ENCODE measurements at places on chromosomes 6 and 20. TPM values are rescaled to one million over a fixed set of nuclear protein-coding genes. Genes with fewer than 3 reads are reported as not detected.

Gene TXLNB
- total RNA-seq = 1.1 TPM

DNA sequence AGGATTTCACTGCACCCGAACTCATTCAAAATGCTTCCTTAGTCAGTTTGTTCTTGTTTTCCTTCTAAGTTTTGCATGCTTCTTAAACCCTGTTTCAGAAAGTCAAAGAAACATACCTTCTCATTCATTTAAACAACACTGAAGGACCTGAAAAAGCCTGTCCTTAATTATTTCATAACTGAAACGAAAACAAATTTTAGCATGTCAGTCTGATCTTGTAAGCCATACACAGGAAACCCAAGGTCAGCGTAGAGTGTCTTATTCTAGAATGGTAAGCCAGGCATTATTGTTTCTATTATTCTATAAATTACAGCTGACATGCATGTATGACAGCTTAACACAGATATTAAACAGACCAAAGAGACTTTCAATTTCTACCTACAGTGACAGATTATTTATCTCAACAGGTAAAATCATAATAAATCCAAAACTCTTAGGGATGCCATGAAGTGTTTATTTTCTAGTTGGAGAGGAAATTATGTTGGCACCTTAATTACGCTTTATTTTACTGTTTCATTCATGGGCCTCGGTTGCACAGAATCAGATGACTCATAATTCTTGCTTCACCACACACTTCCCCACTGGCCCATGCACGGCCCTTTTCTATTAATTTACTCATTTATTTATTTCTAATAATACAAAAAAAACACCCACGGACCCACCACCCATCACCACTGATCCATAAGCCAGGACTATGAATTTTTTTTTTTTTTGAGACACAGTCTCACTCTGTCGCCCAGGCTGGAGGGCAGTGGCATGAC lies 39.3 kb upstream of the DUSP22 start:
- no peaks in the 10 kb centered on the region for H3K27me3 ChIP-seq
- no peak overlapping the region for H3K4me3 ChIP-seq
- no peaks in the 10 kb centered on the region for H3K4me1 ChIP-seq

Gene NKAIN4
- total RNA-seq = not detected

GRCh38 chr6:120392941-120393340 lies 941.3 kb downstream of the TBC1D32 start:
- no peak overlapping the region for H3K27ac ChIP-seq
- H3K4me3 ChIP-seq = no peak overlapping the region
- no peaks in the 10 kb centered on the region for H3K27me3 ChIP-seq
- no peaks in the 10 kb centered on the region for H3K36me3 ChIP-seq
- no peaks in the 10 kb centered on the region for H3K4me1 ChIP-seq

Gene SESN1
- 37.9 TPM for total RNA-seq

GRCh38 chr20:23136893-23137745 lies 51.0 kb upstream of the CD93 start:
- H3K4me3 ChIP-seq = no peak overlapping the region
- H3K4me1 ChIP-seq = peaks cover 44% of the 10 kb centered on the region
- DNase-seq = peak; percentile 48

- H3K36me3 ChIP-seq = no peaks in the 10 kb centered on the region
- H3K4me1 ChIP-seq = no peaks in the 10 kb centered on the region
- no peak overlapping the region for H3K27ac ChIP-seq
- H3K4me3 ChIP-seq = no peak overlapping the region
- H3K27me3 ChIP-seq = no peaks in the 10 kb centered on the region
These were observed 608.1 kb downstream of the TENT5A start for GRCh38 chr6:81144346-81144745.

- no peaks in the 10 kb centered on the region for H3K36me3 ChIP-seq
- peak; percentile 59 for DNase-seq
- H3K4me3 ChIP-seq = peak within 1 kb of the TSS; percentile 71
- peaks cover 18% of the 10 kb centered on the region for H3K4me1 ChIP-seq
These were observed at the start of gene TPBG for GRCh38 chr6:82363428-82364086. TPBG (plus strand) TSS chr6:82363817; CDS start chr6:82364962, 1,145 bp downstream.

DNA sequence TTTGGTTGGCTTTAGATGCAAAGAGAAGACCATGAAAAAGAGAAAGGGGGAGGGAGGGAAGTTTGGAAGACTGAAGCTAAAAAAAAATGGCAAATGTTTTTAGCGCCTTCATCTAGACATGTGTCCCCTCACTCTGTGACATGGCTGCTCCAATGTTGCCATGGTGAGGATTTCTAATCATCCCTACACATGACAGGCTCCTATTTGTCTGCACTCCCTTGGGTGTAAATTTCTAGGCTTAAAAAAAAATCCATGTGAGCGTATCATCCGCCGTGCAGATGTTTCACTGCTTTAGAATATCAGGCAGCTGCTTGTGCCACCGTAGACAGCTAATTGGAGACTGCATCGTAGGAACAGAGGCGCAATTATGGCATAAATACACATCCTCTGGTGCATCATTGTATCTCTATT lies 761.1 kb upstream of the MMS22L start:
- no peak overlapping the region for H3K27ac ChIP-seq
- H3K4me1 ChIP-seq = no peaks in the 10 kb centered on the region
- no peak for DNase-seq
- H3K27me3 ChIP-seq = peaks cover 4% of the 10 kb centered on the region

GRCh38 chr6:39083231-39083634 lies 31.8 kb downstream of the SAYSD1 start:
- H3K27ac ChIP-seq = no peak overlapping the region
- no peaks in the 10 kb centered on the region for H3K27me3 ChIP-seq
- H3K4me1 ChIP-seq = peaks cover 3% of the 10 kb centered on the region

GRCh38 chr6:113293423-113293740 lies 563.8 kb upstream of the MARCKS start:
- H3K4me1 ChIP-seq = peaks cover 6% of the 10 kb centered on the region
- H3K27ac ChIP-seq = no peak overlapping the region
- no peak overlapping the region for H3K4me3 ChIP-seq
- no peaks in the 10 kb centered on the region for H3K27me3 ChIP-seq
- no peaks in the 10 kb centered on the region for H3K36me3 ChIP-seq

DNA sequence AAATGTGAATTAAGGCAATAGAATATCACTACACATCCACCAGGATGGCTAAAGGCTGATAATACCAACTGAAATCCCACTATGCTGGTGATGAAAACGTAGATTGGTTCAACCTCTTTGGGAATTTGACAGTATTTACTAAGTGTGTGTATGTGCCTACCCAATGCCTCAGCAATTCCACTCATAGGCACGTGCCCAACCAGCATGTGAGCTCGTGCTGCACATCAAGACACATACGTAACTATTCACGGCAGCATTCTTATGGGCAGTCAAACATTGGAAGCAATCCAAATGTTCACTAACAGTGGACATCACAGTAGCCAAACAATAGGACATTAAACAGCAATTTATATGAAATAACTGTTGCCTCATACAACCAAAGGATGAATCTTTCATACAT lies 15.7 kb upstream of the AFDN start:
- no peak for DNase-seq
- H3K27ac ChIP-seq = no peak overlapping the region
- H3K4me3 ChIP-seq = no peak overlapping the region
- no peaks in the 10 kb centered on the region for H3K4me1 ChIP-seq

GRCh38 chr6:34374508-34374907 lies 18.0 kb downstream of the NUDT3 start:
- H3K4me3 ChIP-seq = no peak overlapping the region
- H3K27ac ChIP-seq = no peak overlapping the region
- H3K36me3 ChIP-seq = no peaks in the 10 kb centered on the region
- H3K27me3 ChIP-seq = no peaks in the 10 kb centered on the region

Gene DST
- total RNA-seq = 327 TPM

DNA sequence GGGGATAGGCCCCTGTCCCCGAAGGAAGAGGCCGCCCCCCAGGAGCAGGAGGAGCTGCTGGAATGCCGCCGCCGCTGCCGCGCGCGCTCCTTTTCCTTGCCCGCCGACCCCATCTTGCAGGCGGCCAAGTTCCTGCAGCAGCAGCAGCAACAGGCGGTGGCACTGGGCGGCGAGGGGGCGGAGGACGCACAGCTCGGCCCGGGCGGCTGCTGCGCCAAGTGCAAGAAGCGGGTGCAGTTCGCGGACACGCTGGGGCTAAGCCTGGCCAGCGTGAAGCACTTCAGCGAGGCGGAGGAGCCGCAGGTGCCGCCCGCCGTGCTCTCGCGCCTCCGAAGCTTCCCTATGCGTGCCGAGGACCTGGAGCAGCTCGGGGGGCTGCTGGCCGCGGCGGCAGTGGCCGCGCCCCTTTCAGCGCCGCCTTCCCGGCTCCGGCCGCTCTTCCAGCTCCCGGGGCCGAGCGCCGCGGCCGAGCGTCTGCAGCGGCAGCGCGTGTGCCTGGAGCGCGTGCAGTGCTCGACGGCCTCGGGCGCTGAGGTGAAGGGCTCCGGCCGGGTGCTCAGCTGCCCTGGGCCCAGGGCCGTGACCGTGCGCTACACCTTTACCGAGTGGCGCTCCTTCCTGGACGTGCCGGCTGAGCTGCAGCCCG lies 630 bp downstream of the PPP1R3G start:
- H3K27ac ChIP-seq = peak overlapping the region; percentile 74
- peaks cover 33% of the 10 kb centered on the region for H3K27me3 ChIP-seq
- peak overlapping the region; percentile 69 for H3K4me3 ChIP-seq
- no peak for DNase-seq

Gene PRL
- total RNA-seq = not detected

GRCh38 chr20:34123309-34123708 lies 11.3 kb upstream of the EIF2S2 start:
- no peaks in the 10 kb centered on the region for H3K36me3 ChIP-seq
- H3K4me1 ChIP-seq = no peaks in the 10 kb centered on the region
- no peak for DNase-seq
- H3K27me3 ChIP-seq = no peaks in the 10 kb centered on the region
- H3K4me3 ChIP-seq = no peak overlapping the region

GRCh38 chr6:109925075-109925474 lies 53.0 kb upstream of the GPR6 start:
- DNase-seq = no peak
- H3K27me3 ChIP-seq = no peaks in the 10 kb centered on the region
- no peaks in the 10 kb centered on the region for H3K4me1 ChIP-seq
- no peak overlapping the region for H3K27ac ChIP-seq

Gene NXT1
- total RNA-seq = 14.8 TPM

Gene FKBP1C
- 1.1 TPM for total RNA-seq

Gene YTHDF1
- total RNA-seq = 33.4 TPM

GRCh38 chr20:61037498-61037897 lies 214.6 kb upstream of the CDH4 start:
- no peaks in the 10 kb centered on the region for H3K36me3 ChIP-seq
- no peaks in the 10 kb centered on the region for H3K27me3 ChIP-seq
- no peak for DNase-seq

GRCh38 chr6:169665289-169665688 lies 36.5 kb downstream of the WDR27 start:
- peaks cover 9% of the 10 kb centered on the region for H3K4me1 ChIP-seq
- no peak overlapping the region for H3K4me3 ChIP-seq
- DNase-seq = no peak
- H3K27ac ChIP-seq = no peak overlapping the region

- H3K36me3 ChIP-seq = no peaks in the 10 kb centered on the region
- H3K4me3 ChIP-seq = no peak overlapping the region
- H3K4me1 ChIP-seq = no peaks in the 10 kb centered on the region
- H3K27ac ChIP-seq = no peak overlapping the region
These were observed 355.3 kb downstream of the RNF144B start for GRCh38 chr6:18742406-18742805.
